ENCODE measurements at places on chromosomes 13 and 19. TPM values are rescaled to one million over a fixed set of nuclear protein-coding genes. Genes with fewer than 3 reads are reported as not detected.

DNA sequence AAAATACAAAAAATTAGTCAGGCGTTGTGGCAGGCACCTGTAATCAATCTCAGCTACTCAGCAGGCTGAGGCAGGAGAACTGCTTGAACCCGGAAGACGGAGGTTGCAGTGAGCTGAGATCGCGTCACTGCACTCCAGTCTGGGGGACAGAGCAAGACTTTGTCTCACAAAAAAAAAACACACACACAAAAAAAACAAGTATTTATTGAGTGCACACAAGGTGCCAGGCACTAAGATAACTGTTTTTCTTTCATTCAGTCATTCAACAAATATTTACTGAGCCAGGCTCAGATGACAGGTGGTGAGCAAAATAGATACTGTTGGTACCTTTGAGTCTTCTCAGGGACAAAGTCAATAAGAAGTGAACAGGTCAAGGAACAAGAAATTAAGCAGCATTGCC lies 6.3 kb downstream of the CIB3 start:
- no peak for DNase-seq

- DNase-seq, result no peak
These were observed 33.3 kb upstream of the MUC16 start for GRCh38 chr19:9043524-9043923.

GRCh38 chr13:51623473-51623872 lies 39.2 kb downstream of the WDFY2 start:
- DNase-seq, result no peak

- no peak for DNase-seq
These were observed 3.8 kb downstream of the DOCK9 start for GRCh38 chr13:98974053-98974452.

GRCh38 chr13:113292021-113292862 lies 4.8 kb upstream of the LAMP1 start:
- DNase-seq, result no peak

DNA sequence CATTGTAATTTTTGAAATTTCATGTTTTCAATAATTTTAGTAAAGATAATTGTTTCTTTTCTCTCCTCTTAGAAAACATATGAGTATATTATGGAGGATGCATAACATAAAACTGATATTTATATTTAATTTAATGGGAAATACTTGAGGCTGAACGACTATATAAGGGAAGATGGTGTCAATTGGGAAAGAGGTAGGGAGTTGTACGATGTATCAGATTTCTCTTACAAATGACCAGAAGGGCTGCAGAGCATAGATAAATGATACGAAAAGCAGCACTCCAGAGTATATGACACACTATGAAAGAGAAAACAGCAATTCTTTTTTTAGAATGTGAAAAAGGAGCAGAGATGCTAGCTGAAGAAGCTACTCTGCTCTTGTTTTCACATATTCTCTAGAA lies 1308.0 kb upstream of the MIR17HG start:
- no peak for DNase-seq

DNA sequence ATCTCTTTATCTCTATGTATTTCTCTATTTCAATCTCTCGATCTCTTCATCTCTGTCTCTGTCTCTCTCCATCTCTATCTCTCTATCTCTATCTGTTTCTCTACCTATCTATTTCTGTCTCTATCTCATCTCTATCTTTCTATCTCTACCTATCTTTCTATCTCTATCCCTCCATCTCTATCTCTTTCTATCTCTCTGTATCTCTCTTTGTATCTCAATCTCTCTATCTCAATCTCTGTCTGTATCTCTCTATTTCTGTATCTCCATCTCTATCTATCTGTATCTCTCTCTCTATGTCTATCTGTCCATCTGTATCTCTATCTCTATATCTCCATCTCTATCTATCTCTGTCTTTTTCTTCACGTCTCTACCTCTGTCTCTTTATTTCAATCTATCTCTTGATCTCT lies 25.2 kb downstream of the TNFSF9 start:
- DNase-seq, result no peak

GRCh38 chr13:25494698-25495411 lies 123.1 kb downstream of the ATP8A2 start:
- DNase-seq, result no peak

DNA sequence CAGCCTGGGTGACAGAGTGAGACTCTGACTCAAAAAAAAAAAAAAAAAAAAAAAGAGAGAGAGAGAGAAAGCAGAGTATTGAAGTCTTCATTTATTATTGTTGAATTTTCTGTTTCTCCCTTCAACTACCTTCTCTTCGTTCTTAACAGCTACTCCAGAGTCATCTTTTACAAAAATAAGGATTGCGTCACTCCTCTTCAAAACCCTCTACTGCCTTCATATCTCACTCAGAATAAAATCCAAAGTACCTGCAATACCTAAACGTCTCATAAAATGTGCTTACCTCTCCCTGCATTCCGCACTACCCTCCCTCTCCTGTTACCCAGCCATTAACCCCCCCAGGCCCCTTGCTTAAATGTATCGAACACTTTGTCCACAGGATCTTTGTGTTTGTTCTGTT lies 17.4 kb upstream of the RPL21 start:
- DNase-seq, result no peak

- DNase-seq, result peak; percentile 83
These were observed 49.0 kb upstream of the FRY start for GRCh38 chr13:31982540-31982939.

GRCh38 chr13:43515531-43515930 lies 271.2 kb downstream of the ENOX1 start:
- no peak for DNase-seq

DNA sequence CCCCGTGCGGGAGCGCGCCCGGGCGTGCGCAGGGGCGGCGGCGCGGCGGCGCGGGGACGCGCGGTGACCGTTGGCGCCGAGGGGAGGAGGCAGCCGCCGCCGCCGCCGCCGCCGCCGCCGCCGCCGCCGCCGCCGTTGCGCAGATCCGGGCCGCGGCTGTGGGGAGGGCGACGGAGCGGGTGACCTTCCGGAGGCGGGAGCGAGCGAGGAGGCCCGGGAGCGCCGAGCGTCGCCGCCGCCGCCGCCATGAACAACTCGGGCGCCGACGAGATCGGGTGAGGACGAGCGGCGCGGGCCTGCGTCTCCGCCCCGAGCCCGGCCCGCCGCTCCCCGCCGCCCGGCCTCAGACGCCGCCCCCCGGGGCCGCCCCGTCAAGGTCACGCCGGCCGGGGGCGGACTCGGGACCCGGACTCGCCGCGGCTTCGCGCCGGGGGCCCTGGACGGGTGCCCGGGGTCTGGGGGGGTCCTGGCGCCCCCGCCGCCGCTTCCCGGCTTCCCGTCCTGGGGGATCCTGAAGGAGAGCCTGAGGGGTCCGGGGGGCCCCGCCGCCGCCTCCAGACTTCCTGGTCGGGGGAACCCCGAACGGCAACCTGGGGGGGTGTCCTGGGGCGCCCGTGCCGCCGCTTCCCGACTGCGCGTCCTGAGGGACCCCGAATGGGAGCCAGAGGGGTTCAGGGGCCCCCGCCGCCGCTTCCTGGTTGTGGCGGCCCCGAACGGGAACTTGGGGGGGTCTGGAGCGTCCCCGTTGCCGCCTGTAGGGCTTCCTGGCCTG lies at the start of gene DAZAP1:
DAZAP1 (plus strand) TSS at position 59 of the 772 bp plus-strand sequence; CDS start at position 247, 188 bp downstream.
- peak; percentile 74 for DNase-seq

DNA sequence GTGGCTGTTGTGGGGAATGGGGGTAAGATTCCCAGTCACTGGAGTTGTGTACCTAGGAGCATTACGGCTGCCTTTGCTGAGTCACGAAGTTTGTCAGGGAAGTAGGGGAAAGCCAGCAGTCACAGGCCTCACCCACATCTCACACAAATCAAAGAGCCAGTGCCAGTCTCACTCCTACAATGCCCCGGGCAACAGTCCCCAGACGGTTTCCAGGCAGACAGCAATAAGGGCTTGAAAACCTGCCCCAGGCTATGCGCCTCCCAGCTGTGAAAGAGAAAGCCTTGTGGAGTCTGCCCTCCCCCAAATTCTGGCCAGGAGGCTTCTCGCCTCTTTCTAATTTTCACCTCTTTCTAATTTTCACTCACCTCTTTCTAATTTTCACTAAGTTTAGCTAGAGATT lies 142.3 kb upstream of the EDNRB start:
- no peak for DNase-seq

DNA sequence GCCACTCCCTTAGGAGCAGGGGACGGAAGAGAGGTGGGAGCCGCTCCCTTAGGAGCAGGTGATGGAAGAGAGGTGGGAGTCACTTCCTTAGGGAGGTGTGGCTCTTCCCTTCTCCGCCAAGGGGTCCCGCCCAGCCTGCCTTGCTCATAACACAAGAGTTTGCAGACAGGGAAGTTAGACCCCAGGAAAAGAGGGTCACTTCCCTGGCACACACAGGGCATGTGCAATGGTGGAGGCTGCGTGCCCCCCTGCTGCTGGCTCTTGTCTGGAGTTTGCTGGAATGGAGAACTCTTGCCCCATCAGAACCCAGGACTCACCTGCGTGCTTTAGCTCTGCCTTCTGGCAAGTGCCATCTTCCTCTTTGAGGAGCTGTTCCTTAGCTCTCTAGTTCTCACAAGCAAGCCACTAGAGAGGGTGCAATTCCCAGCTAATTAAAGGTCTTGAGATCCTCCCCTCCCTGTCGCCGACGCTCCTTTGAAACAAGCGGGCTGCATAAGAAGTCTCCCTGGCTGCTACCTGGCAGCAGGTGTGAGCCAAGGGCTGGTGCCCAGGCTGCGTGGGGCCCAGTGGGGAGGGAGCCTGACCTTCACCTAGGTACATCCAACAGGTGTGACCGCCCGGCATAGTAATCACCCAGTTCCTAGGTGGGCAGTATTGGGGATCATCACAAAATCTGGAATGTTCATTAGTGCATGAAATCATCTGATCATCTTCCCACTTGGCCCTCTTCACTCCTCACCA lies 281.6 kb downstream of the ZNF536 start:
- DNase-seq, result no peak

- peak; percentile 86 for DNase-seq
These were observed 4.1 kb upstream of the EML2 start for GRCh38 chr19:45643024-45643926.

GRCh38 chr19:39858541-39858940 lies 12.4 kb upstream of the FBL start:
- peak; percentile 80 for DNase-seq

- no peak for DNase-seq
These were observed 18.2 kb downstream of the ELAVL1 start for GRCh38 chr19:7987114-7987768.

- no peak for DNase-seq
These were observed 12.7 kb downstream of the EGLN2 start for GRCh38 chr19:40811478-40812341.

DNA sequence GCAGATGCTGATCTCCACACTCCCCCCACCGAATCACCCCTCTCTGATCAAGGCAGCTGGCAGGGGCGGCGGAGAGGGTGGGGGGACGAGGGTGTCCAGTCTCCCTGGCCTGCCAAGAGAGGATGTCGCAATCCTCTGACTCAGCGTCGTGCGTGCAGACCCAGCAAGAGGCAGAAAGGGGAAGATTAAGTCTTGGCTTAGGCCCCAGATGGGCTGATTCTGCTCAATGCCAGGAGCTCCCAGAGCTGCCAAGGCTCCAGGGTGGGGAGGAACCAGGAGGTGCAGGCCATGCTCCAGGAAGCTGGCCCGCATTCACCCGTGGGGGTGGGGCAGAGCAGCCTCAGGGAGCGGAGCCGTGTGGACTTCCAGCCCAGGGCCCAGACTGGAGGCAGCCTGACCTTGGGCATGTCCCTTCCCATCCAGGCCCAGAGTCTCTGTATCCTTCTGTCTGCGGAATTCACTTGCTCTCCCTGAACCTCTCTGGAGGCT lies 6.6 kb upstream of the BCL3 start:
- DNase-seq, result peak; percentile 99

GRCh38 chr19:411723-412355 lies 2.9 kb upstream of the C2CD4C start:
- DNase-seq, result no peak

GRCh38 chr19:10811391-10812111 lies 24.5 kb downstream of the TMED1 start:
- DNase-seq, result no peak

- no peak for DNase-seq
These were observed 29.4 kb upstream of the ZNF507 start for GRCh38 chr19:32316034-32316433.

DNA sequence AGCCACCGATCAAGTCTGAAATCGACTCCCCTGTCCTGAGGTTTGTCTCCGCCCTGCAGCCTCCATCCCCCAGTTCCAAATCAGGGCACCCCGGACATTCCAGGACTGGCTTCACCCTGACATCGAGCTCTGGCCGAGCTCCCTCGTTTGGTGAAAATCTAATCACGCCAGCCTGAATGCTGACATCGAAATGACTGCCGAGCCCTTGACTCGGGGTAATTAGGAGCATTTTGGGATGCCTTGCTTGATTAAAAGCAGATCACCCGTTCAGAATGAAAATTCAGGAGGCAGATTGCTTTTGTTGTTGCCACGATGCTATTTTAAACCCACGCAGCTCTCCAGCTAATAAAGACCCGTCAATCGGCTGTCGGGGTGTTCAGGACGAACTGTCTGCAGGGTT lies 34.3 kb downstream of the ZNRF4 start:
- no peak for DNase-seq

DNA sequence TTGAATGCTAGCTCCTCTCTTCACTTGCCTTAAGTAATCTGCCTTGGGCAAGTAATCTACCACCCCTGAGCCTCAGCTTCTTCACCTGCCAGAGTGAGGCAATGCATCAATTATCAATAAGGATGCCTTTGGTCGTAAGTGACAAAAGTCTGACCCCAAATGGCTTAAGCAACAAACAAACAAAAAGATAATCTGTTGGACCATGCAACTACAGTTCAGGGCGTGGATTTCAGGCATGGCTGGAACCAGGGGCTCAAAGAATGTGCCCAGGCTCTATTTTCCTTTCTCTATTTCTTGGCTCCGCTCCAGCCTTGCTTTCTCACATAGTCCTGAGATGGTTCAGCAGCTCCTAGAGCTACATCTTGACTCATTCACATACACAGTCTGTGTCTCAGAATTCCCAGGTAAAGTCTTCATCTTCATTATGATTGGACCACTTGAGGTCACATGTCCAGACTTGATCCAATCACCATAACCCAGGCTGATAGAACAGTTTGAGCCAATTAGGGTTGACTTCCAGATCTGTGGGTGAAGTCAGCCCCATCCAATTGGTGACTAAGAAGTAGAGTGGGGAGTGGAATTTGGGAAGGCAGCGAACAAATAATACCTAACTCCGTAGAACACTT lies 29.6 kb downstream of the ACSBG2 start:
- DNase-seq, result no peak

DNA sequence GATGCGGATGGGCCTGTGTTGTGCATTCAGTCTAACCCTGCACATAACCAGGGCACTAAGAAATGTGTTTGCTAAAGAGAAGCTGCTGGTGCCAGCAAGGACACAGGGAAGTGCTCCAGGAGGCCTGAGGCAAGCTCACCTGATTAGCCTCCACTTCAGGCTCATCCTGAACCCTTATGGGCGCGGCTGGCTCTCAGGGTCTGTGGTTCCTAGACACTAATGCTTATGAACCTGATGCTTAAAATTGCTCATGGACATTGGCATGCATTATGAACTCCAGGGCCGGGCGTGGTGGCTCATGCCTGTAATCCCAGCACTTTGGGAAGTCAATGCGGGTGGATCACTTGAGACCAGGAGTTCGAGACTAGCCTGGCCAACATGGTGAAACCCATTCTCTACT lies 34.3 kb downstream of the SERP2 start:
- DNase-seq, result no peak

Gene RASAL3
- total RNA-seq, result 1.5 TPM

Gene GPC5
- 3.0 TPM for total RNA-seq

Gene DZIP1
- 17.5 TPM for total RNA-seq

Gene GPR183
- total RNA-seq, result 31.6 TPM

Gene SIGLEC8
- total RNA-seq, result not detected

Gene RYR1
- total RNA-seq, result 0.71 TPM

Gene GIPC3
- total RNA-seq, result not detected

Gene SLC25A42
- 6.8 TPM for total RNA-seq

Gene EDNRB
- total RNA-seq, result 14.9 TPM

Gene UBE2L5
- 0.95 TPM for total RNA-seq

Gene ZNF667
- 6.1 TPM for total RNA-seq

Gene PTH2
- total RNA-seq, result not detected

Gene VSTM2B
- total RNA-seq, result not detected

Gene KLK12
- total RNA-seq, result not detected
